ENCODE measurements at places on chromosomes 3 and 15. TPM values are rescaled to one million over a fixed set of nuclear protein-coding genes. Genes with fewer than 3 reads are reported as not detected.
A peak's percentile ranks its signal among the peaks of the same experiment; 100 is the strongest.

Gene IL17RB
- not detected for total RNA-seq

Gene REC114
- not detected for total RNA-seq

Gene INSYN1
- total RNA-seq, result 5.0 TPM

Gene PLA2G4D
- not detected for total RNA-seq

Gene IFRD2
- 105 TPM for total RNA-seq

Gene UBXN7
- 46.8 TPM for total RNA-seq

Gene GPD1L
- total RNA-seq, result 51.7 TPM

Gene SCG5
- total RNA-seq, result 5.3 TPM

GRCh38 chr3:141368925-141369794 is 856 bp downstream of the ZBTB38 start:
- DNase-seq, result no peak

DNA sequence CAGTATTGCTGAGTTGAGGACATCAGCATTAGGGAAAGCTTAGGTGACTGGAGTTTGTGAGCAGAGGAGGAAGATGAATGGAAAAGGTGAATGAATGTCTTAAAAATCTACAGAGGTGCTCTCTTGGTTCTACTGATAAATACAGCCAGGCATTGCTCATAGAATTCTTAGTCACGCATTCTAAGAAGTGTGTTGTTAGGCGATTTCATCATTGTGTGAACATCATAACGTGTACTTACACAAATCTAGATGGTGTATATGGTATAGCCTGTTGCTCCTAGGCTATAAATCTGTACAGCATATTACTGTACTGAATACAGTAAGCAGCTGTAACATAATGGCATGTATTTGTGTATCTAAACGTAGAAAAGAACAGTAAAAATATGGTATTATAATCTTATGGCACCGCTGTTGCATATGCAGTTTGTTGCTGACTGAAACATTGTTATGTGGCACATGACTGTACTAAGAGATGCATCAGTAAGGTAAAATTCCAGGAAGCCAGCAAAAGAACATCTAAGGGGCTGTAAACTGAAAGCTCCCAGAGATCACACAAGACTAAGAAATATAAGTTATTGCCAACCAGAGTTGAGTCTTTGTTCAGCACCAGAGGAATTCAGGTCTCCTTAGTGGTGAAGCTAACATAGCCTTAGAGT is 42.9 kb upstream of the ASB14 start:
- DNase-seq, result no peak

GRCh38 chr3:13429631-13430291 is 9.6 kb upstream of the NUP210 start:
- no peak for DNase-seq

DNA sequence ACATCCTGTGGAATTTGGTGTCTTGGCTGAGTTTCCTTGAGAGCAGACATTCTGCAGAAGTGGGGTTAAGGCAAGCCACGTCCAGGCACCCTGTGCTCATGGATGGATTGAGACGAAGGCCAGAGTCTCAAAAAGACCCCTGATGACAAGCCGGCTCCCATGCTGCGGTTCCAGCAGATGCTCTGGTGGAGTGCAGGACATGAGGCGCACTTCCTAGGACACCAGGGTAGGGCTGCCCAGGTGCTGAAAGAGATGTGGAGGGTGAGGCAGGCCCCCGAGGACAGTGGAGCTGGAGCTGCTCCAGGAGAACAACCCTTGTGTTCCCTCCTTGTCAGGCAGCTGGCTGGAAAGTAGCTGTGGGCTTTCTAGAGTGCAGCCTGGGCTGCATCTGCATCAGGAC is 81.0 kb downstream of the ASB7 start:
- DNase-seq, result no peak

- DNase-seq, result no peak
Measured at GRCh38 chr15:48765022-48765421, 45.8 kb downstream of the CEP152 start.

DNA sequence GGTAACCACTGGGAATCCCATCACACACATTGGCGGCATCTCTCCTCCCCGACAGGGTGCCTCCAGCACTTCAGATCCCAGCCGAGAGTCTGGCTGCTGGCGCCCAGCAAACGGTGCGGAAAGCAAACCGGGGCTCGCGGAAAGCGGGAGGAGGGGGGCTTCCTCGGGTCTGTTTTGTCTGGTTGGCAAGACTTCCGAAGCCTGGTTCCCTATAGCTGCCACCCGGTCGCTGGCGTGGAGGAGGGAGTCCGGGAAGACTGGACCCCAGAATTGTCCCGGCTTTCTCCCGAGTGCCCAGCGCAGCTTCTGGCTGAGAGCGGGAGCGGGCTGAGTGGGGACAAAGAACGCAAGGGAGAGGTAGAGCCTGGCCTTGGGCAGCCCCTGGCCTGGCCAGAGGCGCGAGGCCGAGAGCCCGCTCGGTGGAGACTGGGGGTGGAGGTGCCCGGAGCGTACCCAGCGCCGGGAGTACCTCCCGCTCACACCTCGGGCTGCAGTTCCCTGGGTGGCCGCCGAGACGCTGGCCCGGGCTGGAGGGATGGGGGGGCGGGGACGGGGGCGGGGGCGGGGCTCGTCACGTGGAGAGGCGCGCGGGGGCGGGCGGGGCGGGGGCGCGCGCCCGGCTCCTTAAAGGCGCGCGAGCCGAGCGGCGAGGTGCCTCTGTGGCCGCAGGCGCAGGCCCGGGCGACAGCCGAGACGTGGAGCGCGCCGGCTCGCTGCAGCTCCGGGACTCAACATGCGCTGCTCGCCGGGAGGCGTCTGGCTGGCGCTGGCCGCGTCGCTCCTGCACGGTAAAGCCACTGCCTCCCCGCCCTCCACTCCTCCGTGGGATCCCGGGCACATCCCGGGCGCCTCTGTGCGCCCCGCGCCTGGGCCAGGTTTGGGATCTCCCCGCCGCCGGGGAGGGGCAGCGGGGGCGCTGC is at the start of gene CHRNA7:
Gene CHRNA7 (plus strand): TSS at position 654 of the 920 bp plus-strand sequence. CDS start 80 bp downstream, at position 734.
- DNase-seq, result no peak

DNA sequence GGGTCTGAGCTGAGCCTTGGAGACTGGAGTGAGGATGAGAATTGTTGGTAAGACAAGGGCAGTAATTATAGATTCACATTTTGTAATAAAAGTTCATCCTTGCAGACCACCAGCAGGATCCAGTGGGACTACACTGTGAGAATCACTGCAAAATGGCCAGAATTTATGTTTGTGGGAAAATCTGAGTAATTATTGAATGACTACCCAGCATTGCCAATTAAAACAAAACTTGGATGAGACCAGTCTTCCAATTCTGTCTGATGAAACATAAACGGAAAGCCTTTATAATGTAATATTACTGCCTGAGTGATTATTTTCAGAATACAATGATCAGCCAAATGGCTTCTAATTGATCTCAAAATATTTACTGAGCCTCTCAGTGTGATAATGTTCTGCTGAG is 323.3 kb upstream of the C2CD4B start:
- DNase-seq, result no peak

GRCh38 chr15:94411846-94412245 is 180.5 kb downstream of the MCTP2 start:
- no peak for DNase-seq

- no peak for DNase-seq
Measured at GRCh38 chr15:45087513-45087912, 26.5 kb downstream of the DUOX2 start.

DNA sequence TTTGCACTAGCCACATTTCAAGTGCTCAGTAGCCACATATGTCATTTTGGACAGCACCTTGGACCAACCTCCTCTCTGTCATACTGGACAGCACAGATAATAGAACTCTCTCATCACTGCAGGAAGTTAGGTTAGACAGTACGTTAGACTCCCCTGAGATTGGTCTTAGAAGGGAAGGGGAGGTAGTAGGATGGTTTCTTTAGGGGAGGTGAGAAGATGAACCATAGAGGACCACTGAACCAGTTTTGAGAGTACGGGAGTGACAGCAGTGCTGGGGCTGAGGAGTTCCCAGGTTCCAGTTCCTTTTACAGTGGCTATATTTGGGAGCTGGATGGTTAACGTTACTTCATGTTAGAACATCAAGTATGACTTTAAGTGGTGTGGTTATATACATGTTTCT is 7.8 kb downstream of the LRCH3 start:
- no peak for DNase-seq

- DNase-seq, result no peak
Measured at GRCh38 chr15:61047783-61048182, 181.3 kb downstream of the RORA start.

DNA sequence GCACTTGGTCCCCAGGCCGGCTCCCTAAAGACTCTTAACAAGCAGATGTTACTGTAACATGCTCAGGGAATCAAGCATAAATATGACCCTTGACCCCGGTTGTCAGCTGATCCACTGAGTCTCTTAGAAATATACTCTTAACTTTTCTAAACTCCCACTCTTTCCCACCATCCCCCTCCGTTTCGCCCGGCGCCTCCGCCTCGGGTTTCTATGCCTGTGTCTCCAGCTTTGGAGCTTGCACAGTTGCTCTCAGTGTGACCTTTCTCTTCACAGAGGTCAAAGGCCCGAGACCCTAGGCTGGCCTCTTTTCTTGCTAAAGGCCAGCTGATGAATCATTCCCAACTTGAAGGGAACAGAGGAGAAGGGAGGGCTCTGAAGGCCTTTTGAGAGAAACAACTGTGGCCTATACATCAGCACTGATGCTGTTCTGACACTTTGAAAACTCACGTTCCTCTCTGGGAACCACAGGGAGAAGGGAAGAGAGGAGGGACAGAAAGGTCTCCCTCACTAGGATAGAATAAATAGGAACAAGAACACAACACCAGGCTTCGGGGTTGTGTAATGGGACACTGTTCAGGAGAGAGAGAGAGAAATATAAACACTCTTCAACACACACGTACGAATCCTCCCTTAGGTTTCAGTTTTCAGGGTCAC is 484.5 kb upstream of the NR2F2 start:
- no peak for DNase-seq

GRCh38 chr15:58293622-58294550 is 137.9 kb upstream of the LIPC start:
- DNase-seq, result no peak

GRCh38 chr3:175743733-175744400 is 884.7 kb downstream of the NAALADL2 start:
- no peak for DNase-seq

DNA sequence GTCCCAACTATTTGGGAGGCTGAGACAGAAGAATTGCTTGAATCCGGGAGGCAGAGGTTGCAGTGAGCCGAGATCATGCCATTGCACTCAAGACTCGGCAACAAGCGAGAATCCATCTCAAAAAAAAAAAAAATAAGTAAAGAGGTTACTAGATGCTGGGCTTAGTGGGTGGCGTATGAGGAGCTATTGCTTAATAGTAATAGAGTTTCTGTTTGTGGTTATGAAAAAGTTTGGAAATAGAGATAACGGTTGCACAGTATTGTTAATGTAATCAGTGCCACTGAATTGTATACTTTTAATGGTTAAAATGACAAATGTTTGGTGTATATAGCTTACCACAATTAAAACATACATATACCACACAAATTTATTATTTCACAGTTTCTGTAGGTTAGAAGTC is 14.7 kb upstream of the HHATL start:
- DNase-seq, result no peak

DNA sequence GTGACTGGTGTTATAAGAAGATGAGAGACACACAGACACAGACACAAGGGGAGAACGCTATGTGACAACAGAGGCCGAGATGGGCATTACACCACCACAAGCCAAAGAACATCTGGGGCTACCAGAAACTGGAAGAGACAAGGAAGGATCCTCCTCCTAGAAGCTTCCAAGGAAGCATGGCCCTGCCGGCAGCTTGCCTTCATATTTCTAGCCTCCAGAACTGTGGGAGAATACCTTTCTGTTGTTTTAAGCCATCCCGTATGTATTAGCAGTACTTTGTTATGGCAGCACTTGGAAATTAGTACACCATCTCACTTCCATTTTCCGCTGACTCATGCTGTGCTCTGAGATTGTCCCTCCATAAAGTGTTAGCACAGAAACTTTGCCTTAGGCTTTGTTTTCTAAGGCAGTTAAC is 38.7 kb upstream of the CA12 start:
- no peak for DNase-seq

- peak; percentile 88 for DNase-seq
Measured at GRCh38 chr3:49716169-49716568, 3.3 kb downstream of the AMIGO3 start.

GRCh38 chr15:60982249-60982910 is 246.7 kb downstream of the RORA start:
- DNase-seq, result no peak

- DNase-seq, result no peak
Measured at GRCh38 chr3:169305460-169305859, 358.1 kb downstream of the MECOM start.

DNA sequence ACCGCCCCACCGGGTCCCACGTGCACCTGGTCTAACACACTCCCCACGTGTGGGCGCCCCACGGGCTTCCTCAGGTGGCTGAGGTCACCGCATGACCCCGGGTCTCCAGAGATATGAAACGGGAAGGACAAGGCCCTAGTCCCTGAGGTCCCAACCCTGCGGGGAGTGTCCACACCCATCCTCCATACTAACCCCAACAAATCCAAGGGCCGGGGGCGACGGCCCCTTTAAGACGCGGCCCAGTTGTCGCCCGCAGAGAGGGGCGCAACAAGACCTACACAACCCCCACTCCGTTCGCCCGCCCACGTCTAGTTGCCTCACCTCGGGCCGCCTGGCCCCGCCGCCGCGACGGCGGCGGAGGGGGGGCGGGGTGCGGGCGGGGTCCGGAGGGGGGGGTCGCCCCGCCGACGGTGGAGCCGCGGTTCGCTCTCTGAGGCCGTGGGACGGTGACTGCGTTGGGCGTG is 396 bp downstream of the INO80 start:
- peak; percentile 91 for DNase-seq
